ENCODE measurements at places on chromosomes 2 and 18.

- DNase-seq, result no peak
Measured at GRCh38 chr2:178469219-178469849, 9.1 kb downstream of the FKBP7 start.

- no peak for DNase-seq
Measured at GRCh38 chr18:54020156-54020745, 204.2 kb downstream of the MBD2 start.

DNA sequence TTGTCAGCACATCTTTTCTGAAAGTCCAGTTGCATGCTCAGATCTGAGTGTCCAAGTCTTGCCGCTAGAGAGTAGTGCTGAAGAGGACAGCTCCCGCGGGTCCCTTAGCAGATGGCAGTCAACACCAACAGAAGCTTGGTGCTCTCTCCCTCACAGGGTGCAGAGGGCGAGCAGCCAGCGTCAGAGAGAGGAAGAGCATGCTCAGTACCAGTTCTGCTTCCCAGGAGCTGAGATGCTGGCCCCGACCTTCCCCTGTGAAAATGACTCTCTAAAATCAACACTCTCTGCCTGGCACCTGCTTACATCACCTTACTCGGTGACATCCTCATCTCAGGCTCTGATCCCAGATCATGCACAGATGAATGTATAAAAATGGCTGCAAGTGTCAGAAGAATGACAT is 86.0 kb upstream of the TWIST2 start:
- no peak for DNase-seq

DNA sequence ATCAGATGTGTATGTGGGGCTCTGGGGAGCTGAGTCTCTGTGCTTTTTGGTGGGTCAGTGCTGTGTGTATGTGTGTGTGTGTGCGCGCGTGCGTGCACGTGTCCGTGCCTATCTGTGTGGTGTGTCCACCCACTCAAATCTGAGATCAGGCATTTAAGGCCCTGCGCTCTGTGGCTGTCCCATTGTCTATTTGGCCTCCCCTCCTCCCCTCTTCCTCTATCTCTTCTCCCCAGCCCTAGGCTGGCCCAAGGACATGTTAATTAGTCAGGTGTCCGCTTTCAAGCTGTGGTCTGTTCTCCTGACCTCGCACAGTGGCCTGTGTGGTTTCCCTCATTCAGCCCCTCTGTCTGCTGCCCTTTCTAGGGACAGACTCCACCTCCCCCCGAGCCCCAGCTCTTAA is 136.4 kb downstream of the DYSF start:
- no peak for DNase-seq

DNA sequence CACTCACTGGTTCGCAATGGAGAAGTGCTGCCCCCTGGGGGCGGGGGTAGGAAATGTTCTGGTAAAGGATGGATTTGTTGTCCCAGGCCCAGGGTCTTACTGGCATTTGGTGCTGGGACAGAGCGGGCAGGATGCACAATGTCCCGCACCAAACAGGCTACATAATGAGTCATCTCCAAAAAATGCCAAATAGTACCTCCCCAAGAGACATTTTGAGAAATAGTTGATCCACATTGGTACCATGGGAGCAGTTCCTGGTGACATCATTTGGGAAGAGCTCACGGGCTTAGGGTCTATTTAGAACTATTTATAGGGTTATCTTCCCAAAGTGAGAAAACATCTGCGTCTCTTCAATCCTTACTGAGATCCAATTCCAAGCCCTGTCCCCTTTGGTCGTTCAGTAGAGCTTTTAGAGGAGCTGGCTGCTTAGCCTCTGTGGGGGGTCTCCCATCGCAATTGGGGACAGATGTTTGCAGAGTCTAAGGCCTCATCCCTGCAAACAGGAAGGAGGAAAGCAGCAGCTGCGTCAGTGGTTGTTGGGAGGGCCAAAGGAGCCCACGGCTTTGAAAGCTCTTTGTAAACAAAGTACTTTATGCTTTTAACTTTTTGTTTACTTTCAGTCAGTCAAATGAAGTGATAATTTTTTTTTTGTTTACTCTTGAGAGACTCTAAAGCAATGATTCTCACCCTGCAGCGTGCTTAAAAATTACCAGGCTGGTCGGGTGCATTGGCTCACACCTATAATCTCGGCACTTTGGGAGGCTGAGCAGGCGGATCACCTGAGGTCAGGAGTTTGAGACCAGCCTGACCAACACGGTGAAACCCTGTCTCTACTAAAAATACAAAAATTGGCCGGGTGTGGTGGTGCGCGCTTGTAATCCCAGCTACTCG is 49.3 kb downstream of the GREB1 start:
- no peak for DNase-seq

GRCh38 chr2:33437297-33437696 is 39.2 kb upstream of the RASGRP3 start:
- DNase-seq, result no peak

DNA sequence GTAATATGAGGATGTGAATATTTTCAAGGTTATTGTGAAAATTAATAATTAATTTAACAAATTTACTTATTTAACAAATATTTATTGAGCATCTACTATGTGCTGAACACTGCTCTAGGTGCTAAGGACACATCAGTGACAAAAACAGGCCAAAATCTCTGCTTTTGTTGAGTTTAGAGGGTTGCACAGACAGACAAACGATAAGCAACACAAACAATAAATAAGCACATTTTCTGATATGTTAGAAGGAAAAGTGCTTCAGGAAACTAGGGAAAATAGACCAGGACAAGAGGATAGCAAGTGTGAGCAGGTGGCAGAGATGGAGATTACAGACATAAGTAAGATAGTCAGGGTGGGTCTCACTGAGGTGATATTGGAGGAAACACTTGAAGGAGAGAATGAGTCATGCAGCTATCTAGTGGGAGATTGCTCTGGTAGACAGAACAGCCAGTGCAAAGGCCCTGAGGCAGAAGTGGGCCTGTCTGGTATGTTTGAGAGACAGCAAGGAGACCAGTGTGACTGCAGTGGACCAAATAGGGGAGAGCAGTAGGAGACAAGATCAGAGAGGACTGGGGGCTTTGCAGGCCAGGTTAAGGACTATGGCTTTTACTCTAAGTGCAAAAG is 38.3 kb downstream of the SFXN5 start:
- DNase-seq, result no peak

DNA sequence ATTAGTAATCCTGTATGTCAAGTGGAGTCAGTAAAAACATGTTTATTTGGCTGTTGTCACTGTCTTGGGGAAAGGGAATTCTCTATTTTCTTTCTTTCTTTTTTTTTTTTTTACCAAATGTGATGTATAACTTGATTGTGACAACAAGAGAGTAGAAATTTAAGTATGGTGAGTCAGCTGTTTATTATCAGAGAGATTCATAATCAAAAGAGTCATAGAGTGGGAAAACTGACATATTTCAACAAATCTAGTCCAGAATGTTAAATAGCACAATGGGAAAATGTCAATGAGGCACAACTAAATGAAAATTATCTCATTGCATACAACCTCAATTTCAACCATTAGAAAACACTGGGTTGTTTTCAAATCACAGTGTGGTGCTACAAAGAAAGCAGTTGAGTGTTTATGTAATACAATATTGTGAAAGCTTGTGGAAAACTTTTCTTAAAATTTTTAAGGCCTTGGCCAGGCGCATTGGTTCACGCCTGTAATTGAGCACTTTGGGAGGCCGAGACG is 111.9 kb upstream of the DTNA start:
- no peak for DNase-seq

GRCh38 chr2:40434731-40435271 is 17.1 kb downstream of the SLC8A1 start:
- DNase-seq, result no peak

DNA sequence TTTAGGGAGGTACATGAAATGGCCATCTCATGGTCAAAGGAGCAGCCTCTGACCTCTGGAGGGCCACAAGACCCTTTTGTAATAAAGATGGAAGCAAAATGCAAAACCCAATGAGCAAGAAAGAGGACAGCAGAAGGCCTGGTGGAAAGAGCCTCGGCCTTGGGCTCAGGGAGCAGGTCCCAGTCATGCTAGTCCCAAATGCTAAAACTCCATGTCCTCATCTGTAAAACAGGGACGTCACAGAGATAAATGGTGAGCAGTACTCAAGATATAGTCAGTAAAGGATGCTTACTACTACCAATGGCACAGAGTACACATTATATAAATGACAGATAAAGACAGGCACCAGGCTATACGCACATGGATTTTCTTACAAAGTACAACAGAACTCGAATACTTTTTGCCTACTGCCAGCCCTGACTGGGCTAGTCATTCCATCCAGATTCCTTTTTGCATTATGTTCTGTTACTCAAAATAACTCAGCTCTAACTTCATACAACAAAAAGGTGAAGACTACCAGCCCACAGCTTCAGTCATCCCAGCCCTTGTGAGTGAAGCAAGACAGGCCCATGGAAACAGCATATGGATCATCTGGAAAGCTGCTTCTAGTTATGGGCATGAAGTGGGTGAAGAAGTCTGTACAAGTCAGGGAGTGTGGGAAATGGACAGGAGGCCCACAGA is 64.9 kb upstream of the TFCP2L1 start:
- DNase-seq, result no peak

GRCh38 chr2:9831670-9832069 is 11.6 kb upstream of the TAF1B start:
- DNase-seq, result no peak

GRCh38 chr2:57182916-57183315 is 863.7 kb upstream of the VRK2 start:
- DNase-seq, result no peak

DNA sequence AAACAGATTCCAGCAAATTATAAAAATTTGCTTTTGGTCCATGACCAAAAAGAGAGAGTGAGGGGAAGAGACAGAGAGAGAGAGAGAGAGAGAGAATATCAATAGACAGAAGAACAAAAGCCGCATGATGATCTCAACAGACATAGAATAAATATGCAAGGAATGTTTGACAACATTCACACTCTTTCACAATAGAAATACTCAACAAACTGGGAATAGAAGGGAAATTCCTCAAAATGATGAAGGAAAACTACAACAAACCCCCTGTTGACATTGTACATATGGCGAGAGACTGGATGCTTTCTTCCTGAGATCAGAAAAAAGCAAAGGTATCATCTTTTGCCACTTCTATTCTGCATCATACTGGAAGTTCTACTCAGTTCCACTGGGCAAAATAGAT is 309.7 kb downstream of the RAD51AP2 start:
- no peak for DNase-seq

- DNase-seq, result no peak
Measured at GRCh38 chr2:132632000-132632649, 37.9 kb downstream of the LYPD1 start.

GRCh38 chr2:128237081-128237534 is 81.6 kb downstream of the HS6ST1 start:
- DNase-seq, result no peak

DNA sequence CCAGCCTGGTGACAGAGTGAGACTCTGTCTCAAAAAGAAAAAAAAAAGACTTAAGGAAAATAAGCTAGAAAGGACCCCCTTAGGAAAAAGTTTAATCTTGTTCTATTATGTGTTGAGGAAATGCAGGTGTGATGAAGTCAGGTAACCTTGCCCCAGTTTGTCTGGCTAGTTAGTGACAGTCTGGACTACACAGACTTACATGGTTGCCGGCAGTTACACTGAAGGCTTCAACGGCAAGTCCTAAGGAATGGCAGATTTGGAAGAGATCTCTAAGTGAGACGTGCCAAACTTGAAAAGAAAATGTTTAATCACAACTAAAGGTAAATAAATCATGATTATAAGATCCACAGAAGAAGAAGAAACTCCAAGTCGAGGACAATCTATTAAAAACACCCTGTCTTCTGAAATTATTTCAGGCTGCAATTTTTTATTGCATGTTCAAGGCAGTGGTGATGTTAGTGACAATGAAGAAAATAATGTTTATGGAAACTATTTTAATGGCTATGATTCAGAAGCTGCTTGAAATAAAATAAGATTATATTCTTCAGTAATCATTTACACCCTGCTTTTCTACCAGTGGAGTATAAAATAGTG is 84.2 kb downstream of the TTC27 start:
- no peak for DNase-seq

GRCh38 chr2:227378371-227378782 is 729 bp downstream of the TM4SF20 start:
- no peak for DNase-seq

- no peak for DNase-seq
Measured at GRCh38 chr2:159232456-159233170, 53.9 kb downstream of the WDSUB1 start.

DNA sequence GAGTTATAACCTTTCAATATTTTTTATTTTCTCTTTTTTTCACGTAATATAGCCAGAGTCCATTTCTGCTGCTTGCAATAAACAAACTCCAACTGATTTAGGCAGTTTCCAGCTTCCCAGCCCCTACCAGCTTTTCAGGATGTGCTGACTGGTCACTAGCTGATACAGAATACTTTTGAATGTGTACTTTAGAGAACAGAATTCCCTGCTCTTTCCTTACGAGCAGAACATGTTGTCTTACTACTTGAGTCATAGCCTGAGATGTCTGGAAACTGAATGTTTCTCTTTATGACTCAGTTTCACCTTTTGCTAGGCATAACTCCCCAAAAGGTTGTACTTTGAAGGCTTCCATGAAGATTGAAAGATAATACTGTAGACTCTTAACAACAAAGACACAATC is 44.5 kb upstream of the KCNE4 start:
- DNase-seq, result no peak

DNA sequence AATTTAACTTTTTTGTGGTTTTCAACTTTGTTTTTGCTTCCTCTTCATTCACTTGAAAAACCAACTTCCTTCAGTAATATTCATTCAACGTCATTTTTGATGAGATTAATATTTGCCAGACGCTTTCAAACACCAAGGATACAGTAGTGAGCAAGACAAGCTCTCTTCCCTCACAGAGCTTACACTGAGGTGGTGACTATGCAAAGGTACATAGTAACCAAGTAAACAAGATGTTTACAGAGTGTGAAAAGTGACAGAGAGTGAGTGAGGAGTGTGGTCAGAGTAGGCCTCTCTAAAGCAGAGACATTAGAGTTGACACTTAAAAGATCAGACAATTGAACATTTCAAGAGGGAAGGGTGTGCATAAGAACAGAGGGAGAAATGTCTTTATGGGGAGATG is 155.5 kb downstream of the TMEM247 start:
- no peak for DNase-seq

DNA sequence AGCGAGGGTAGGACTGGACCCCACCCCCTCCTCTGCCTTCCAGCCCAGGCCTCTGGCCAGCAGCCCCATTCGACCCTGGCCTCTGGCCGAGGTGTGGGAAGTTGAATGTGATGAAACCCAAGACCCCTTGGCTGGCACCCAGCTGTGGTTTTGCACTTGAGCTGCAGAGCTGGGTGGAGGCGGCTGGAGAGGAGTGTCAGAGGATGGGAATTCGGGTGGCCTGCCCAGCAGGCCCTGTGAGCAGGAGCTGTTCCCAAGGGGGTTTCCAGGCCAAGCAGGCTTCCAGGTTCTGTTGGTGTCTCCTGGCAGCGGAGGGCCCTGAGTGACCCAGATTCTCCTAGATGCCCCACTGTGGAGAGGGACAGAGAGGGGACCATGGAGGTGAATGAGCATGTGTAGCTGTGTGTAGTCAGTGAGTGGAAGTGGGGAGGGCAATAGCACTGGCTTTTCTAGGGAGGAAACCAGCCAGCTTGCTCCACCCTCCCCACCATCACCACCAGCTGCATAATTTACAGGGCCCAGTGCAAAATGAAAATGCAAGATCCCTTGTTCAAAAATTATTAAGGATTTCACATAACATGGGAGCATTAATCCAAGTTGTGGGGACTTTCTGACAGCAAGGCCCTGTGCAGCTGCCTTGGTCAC is 172.2 kb upstream of the HAAO start:
- DNase-seq, result no peak

- no peak for DNase-seq
Measured at GRCh38 chr2:57907411-57907810, 139.2 kb upstream of the VRK2 start.
